ENCODE measurements at places on chromosomes 2 and 18. TPM values are rescaled to one million over a fixed set of nuclear protein-coding genes. Genes with fewer than 3 reads are reported as not detected.

Gene CFC1
- total RNA-seq = not detected

Gene KCNJ3
- not detected for total RNA-seq

Gene RGPD3
- total RNA-seq = 0.34 TPM

Gene FBXO48
- total RNA-seq = 0.68 TPM
